ENCODE measurements at places on chromosomes 7 and 10. TPM values are rescaled to one million over a fixed set of nuclear protein-coding genes. Genes with fewer than 3 reads are reported as not detected.
A peak's percentile ranks its signal among the peaks of the same experiment; 100 is the strongest.

DNA sequence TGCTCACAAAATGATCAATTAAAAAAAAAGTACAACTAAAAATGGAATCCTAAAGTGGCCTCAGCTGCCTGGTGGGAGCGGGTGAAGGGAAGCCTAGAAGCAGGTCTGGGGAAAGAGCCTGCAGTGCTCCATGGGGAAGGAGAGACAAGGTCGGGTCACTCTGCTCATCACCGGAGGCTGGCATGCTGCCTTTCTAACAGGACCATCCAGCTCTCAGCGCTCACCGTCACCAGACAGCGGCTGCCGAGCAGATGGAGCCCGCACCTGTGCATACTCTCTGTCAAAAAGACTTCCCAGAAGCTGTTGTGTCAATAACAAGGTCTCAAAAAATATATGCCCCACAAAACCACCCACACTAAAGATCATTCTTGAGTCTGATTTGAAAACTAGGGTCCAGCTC, 112.8 kb downstream of the BAMBI start:
- H3K36me3 ChIP-seq = no peaks in the 10 kb centered on the region
- no peak overlapping the region for H3K4me3 ChIP-seq
- DNase-seq = no peak
- H3K27me3 ChIP-seq = no peaks in the 10 kb centered on the region

DNA sequence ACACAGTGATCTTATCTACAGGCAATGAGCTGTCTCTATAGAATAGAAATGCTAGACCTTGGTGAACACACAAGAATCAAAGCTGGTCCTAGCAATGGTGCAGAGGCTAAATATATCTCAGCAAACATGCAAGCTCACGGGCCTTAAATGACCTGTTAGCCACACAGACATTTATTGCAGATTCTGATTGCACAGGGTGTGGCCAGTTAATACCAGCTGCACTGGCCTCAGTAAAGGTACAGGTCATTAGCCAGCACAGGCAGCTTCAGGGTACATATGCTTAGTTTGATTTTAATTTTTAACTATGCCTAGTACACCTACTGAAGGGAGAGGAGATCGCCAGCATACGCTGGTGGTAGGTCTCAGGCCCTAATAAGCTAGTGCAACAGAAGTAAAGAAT, 265.4 kb upstream of the DGKB start:
- H3K36me3 ChIP-seq = no peaks in the 10 kb centered on the region
- H3K4me1 ChIP-seq = no peaks in the 10 kb centered on the region
- no peak for DNase-seq
- H3K27ac ChIP-seq = no peak overlapping the region
- H3K4me3 ChIP-seq = no peak overlapping the region

- no peak overlapping the region for H3K4me3 ChIP-seq
- H3K27me3 ChIP-seq = no peaks in the 10 kb centered on the region
Measured at GRCh38 chr7:2018569-2019460, 213.9 kb downstream of the MAD1L1 start.

The ADAM8 gene
- total RNA-seq = 3.2 TPM

DNA sequence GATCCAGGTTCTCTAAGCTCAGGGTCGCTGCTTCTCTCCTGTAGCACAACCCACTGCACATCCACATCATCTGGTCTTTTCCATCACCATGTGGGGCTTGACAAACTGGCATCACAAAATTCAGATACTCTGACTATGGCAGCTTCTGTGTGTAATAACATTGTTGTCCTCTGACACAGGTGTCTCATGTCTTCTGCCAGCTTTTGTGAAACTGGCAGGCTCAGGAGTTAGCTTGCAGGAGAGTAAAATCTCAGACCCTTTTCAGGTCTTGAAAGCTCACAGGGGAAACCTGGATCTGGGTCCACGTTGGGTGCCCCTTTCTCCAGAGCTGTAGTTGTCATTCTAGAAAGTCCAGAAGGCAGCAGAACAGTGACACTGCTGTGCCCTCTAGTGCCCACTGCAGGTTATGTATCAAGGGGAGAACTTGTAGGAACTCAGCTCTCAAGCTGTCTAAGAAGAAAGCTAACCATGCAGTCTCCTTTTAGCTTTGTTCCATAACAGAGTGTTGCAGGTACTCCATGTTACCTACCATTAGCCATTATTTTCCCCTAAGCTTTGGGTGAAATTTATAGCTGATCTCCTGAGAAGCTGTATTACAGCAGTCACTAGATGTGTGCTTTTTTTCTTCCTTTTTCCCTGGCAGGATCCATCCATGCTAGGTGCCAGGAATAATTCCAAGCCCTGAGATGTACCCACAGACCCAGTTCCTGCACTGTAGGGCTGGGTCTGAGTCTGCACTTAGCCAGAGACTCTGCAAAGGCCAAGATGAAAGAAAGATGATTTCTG, 102.7 kb downstream of the ZNF248 start:
- H3K4me1 ChIP-seq = no peaks in the 10 kb centered on the region
- no peaks in the 10 kb centered on the region for H3K27me3 ChIP-seq
- H3K27ac ChIP-seq = no peak overlapping the region
- H3K4me3 ChIP-seq = no peak overlapping the region

The NAT16 gene
- not detected for total RNA-seq

GRCh38 chr10:73744664-73744975, 448 bp downstream of the SEC24C start:
- H3K4me1 ChIP-seq = peaks cover 6% of the 10 kb centered on the region
- peak overlapping the region; percentile 89 for H3K27ac ChIP-seq

DNA sequence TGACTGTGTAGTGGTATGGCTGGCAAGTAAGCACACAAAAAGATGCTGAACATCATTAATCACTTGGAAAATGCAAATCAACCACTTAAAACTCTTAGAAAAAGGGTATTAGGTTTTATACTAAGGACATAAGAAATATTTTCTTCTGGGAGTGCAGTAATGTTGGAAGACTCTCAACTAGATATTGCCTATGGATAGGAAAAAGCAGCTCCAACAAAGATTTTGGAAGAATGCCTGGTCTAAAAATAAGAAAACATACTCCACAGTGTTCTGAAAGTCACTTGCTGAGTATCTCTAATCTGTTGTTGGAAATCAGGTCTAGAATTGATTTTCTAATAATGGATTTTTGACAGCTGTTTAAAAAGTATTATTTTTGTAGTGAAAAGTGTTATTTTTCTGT, 50.8 kb upstream of the PHYHIPL start:
- H3K4me1 ChIP-seq = peaks cover 5% of the 10 kb centered on the region
- H3K4me3 ChIP-seq = no peak overlapping the region
- no peak for DNase-seq
- no peaks in the 10 kb centered on the region for H3K36me3 ChIP-seq

GRCh38 chr7:92052684-92053083, 81.6 kb downstream of the CYP51A1 start:
- peaks cover 4% of the 10 kb centered on the region for H3K4me1 ChIP-seq
- no peak overlapping the region for H3K27ac ChIP-seq
- no peak for DNase-seq
- H3K36me3 ChIP-seq = peaks cover 8% of the 10 kb centered on the region
- H3K4me3 ChIP-seq = no peak overlapping the region

DNA sequence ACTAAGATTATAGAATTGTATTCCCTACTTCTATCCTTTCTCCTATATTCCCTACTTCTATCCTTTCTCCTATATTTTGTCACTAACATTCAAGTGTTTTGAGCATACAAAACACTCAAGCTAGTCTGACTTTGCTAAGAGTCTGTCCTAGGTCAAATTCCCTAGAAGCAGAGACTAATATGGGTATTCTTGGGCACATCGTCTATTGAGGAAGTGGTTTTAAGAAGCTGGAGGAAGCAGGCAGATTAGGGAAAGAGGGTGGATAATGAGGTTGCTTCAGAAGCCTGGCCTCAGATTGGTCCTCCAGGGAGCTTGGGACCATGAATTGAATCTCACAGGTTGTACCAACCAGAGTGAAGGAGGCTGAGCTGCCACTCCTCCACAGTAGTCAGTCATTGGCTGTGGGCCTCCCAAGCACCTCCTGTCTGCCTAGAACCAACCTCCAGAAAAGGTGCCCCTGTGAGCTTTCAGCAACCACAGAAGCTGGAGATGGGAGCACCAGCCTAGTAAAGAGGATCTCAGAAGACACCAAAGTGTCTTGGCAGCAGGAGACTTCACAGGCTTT, 295.9 kb upstream of the PHF14 start:
- H3K4me1 ChIP-seq = no peaks in the 10 kb centered on the region
- no peaks in the 10 kb centered on the region for H3K27me3 ChIP-seq
- DNase-seq = no peak
- H3K27ac ChIP-seq = no peak overlapping the region

GRCh38 chr10:86944031-86944419, 13.4 kb downstream of the MMRN2 start:
- H3K27ac ChIP-seq = no peak overlapping the region
- no peaks in the 10 kb centered on the region for H3K36me3 ChIP-seq
- H3K4me1 ChIP-seq = peaks cover 4% of the 10 kb centered on the region

The SPOCK2 gene
- 3.2 TPM for total RNA-seq

DNA sequence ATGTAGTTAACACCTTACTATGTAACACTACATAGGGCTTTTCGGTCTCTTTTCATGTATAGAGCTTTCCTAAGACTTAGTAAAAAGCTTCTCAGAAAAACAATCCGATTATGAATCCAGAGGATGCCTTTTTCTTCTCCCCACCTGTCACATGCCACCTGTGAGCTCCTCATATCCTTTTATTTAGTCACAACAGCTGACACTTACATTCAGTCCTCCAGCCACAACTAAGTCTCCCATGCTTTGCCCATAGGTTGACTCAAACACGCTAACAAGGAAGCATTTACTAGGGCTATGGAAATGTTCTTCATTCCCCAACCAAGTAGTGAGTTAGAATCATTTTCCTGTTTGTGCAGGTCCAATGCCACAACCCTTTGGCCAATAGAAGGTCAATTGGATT, 7.9 kb downstream of the ENO4 start:
- H3K36me3 ChIP-seq = no peaks in the 10 kb centered on the region
- DNase-seq = no peak
- no peaks in the 10 kb centered on the region for H3K4me1 ChIP-seq
- no peak overlapping the region for H3K27ac ChIP-seq
- H3K27me3 ChIP-seq = no peaks in the 10 kb centered on the region
- H3K4me3 ChIP-seq = no peak overlapping the region
